ENCODE measurements at places on chromosomes 1 and 21. TPM values are rescaled to one million over a fixed set of nuclear protein-coding genes. Genes with fewer than 3 reads are reported as not detected.

The AMY1C gene
- 1.4 TPM for total RNA-seq

The KAZN gene
- 17.0 TPM for total RNA-seq

The MROH9 gene
- not detected for total RNA-seq

The CFHR3 gene
- total RNA-seq, result not detected

The KRTAP10-11 gene
- not detected for total RNA-seq

The CASQ2 gene
- not detected for total RNA-seq

The KCNH1 gene
- not detected for total RNA-seq

The RPE65 gene
- total RNA-seq, result not detected

The THEM5 gene
- total RNA-seq, result 0.99 TPM

The RNF207 gene
- total RNA-seq, result 3.7 TPM

The KRTAP19-5 gene
- total RNA-seq, result not detected

The ALX3 gene
- total RNA-seq, result not detected

The PLA2G2F gene
- not detected for total RNA-seq

The DNAJC28 gene
- 0.42 TPM for total RNA-seq

The S100A8 gene
- total RNA-seq, result 1,254 TPM

The VCAM1 gene
- 0.07 TPM for total RNA-seq

The TMPRSS2 gene
- 1.2 TPM for total RNA-seq

The CASZ1 gene
- total RNA-seq, result 36.1 TPM

The LIN28A gene
- not detected for total RNA-seq

The MPL gene
- not detected for total RNA-seq

The ACTA1 gene
- total RNA-seq, result not detected
